Left ventricle myocardium inferior (tissue), 1 donor: ENCODE measurements at places on chromosomes 16 and 17. TPM values are rescaled to one million over a fixed set of nuclear protein-coding genes. Genes with fewer than 3 reads are reported as not detected.

The ACAP1 gene
- total RNA-seq = 13.4 TPM

The VTN gene
- 40.4 TPM for total RNA-seq

The UTS2R gene
- total RNA-seq = 1.4 TPM

The ZKSCAN2 gene
- 4.4 TPM for total RNA-seq

The MEAK7 gene
- total RNA-seq = 5.3 TPM

The SF3B3 gene
- 129 TPM for total RNA-seq

The TP53TG3 gene
- not detected for total RNA-seq

The HP gene
- 1.6 TPM for total RNA-seq

The ANKS4B gene
- not detected for total RNA-seq

- no peaks in the 10 kb centered on the region for H3K27me3 ChIP-seq
- peak overlapping the region; percentile 92 for H3K4me3 ChIP-seq
These were observed 14.9 kb downstream of the NAA60 start for GRCh38 chr16:3458278-3458851.

GRCh38 chr16:55491691-55492090, 12.7 kb downstream of the MMP2 start:
- H3K27me3 ChIP-seq = no peaks in the 10 kb centered on the region
- H3K36me3 ChIP-seq = peaks cover 28% of the 10 kb centered on the region
- no peak for DNase-seq

DNA sequence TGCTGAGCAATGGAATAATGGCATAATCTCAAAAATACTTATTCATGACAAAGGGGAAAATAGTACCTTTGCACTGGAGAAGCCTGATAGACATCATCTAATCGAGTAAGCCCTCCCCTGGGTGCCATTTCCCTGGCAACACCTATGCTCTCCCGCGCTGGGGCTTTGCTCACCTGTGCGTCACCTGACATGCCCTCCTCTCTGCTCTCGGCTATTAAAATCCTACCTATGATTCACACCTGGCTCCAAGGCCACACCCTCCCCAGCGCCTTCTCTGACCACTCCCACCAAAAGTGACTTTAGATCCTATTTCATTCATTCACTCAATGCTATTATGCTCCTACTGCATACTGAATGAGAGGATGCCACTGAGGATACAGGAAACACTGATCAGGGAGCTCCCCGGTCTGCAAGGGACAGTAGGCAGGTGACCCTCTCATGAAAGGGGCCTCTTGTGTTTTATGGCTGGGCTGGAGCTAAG, 83.9 kb downstream of the NT5M start:
- peaks cover 14% of the 10 kb centered on the region for H3K27me3 ChIP-seq
- DNase-seq = no peak
- H3K36me3 ChIP-seq = no peaks in the 10 kb centered on the region
- H3K4me3 ChIP-seq = no peak overlapping the region
- peak overlapping the region; percentile 66 for H3K27ac ChIP-seq

DNA sequence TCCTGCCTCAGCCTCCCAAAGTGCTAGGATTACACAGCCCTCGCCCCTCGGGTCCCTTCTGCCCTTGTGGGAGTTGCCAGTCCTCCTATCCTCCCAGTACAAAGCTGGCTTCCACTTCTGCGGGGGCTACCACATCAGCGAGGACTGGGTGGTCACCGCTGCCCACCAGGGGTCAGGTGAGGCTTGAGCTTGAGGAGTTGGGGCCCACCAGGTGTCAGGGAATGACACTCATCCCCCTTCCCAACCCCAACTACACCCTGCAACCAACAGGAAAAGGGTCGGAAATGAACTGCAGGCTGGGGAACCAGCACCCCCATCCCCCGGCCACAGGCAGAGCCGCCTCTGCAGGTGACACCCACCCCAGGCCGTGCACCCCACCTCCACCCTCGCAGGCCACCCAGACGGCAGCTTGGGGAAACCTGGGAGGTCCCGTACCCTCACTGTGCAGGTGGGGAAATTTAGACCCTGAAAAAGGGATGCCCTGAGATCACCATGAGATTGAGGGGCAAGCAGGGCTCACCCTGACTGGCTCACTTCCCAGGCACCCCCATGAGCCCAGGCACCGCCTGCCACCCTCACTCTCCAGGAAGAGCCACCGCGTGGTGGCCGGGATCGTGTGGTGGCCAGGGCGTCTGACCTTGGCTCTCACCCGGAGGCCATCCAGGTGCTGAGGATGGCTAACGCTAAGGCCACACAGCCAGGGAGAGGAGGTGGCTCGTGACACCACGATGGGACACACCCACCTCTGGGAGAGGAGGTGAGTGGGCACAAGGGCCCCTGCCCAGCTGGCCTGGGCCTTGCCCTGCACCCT, 8.0 kb downstream of the CTRB1 start:
- H3K36me3 ChIP-seq = peaks cover 28% of the 10 kb centered on the region
- peaks cover 33% of the 10 kb centered on the region for H3K4me1 ChIP-seq
- H3K27ac ChIP-seq = no peak overlapping the region
- no peak for DNase-seq
- H3K27me3 ChIP-seq = peaks cover 10% of the 10 kb centered on the region

DNA sequence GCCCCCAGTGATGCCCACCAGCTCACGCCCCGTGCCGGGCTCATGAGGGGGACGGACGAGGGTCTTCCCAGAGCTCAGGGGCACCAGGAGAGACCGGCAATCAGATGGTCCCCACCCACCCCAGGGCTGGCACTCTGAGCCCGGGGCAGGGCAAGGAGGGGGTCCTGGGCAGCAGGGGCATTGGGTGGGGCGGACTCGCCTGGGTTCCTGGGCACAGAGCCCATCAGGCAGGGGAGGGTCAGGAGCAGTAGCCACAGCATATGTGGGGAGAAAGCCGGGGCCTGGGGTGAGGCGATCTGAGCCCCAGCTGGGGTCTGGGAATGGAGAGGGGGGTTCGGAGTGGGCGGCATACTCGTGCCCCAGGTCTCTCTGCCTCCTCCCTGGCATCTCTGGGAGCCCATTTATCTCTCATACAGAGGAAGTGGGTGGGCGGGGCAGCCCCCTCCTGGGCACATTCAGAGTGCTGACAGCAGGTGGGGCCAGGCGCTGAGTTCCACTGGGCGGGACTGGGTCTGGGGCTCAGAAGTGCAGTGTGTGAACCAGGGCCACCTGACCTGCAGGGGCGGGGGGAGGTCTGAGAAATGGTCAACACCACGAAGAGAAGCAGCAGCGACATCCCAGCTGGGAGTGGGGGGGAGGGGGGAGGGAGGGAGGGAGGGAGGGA, 20.5 kb upstream of the UBE2I start:
- no peaks in the 10 kb centered on the region for H3K36me3 ChIP-seq
- no peak overlapping the region for H3K4me3 ChIP-seq
- DNase-seq = no peak
- H3K27me3 ChIP-seq = peaks cover 91% of the 10 kb centered on the region

- no peak overlapping the region for H3K27ac ChIP-seq
- no peaks in the 10 kb centered on the region for H3K36me3 ChIP-seq
- H3K27me3 ChIP-seq = no peaks in the 10 kb centered on the region
- DNase-seq = no peak
These were observed 255.3 kb downstream of the CPPED1 start for GRCh38 chr16:12548270-12548983.

DNA sequence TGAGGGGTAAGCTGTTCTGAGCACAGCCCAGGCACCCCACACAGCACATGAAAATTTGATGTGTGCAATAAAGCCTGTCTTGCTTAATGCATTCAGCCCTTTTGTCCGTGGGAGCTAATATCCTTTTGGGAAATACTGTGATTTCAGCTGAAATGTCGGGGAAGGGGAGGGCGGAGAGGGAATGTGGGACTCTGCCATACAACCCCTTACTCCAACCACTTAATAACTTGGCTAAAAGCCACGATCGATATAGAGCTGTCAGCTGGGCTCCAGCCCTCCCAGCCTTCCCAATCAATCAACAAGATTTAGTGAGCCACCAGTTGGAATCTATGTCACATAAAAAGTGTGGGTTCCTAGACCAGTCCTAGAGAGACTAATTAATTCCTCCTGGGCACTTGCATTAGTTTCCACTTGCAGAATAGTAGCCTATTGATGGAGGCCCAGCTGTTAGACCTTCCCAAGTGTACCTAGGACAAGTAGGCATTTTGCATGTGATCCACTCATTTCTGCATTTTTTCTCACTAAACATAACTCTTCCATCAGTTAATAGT, 82.7 kb upstream of the PIRT start:
- H3K27ac ChIP-seq = no peak overlapping the region
- no peaks in the 10 kb centered on the region for H3K36me3 ChIP-seq
- H3K4me1 ChIP-seq = no peaks in the 10 kb centered on the region
- no peak overlapping the region for H3K4me3 ChIP-seq

- H3K4me1 ChIP-seq = peaks cover 2% of the 10 kb centered on the region
- no peak overlapping the region for H3K27ac ChIP-seq
- no peaks in the 10 kb centered on the region for H3K27me3 ChIP-seq
- no peak overlapping the region for H3K4me3 ChIP-seq
These were observed 49.6 kb downstream of the MRC2 start for GRCh38 chr17:62676952-62677596.

DNA sequence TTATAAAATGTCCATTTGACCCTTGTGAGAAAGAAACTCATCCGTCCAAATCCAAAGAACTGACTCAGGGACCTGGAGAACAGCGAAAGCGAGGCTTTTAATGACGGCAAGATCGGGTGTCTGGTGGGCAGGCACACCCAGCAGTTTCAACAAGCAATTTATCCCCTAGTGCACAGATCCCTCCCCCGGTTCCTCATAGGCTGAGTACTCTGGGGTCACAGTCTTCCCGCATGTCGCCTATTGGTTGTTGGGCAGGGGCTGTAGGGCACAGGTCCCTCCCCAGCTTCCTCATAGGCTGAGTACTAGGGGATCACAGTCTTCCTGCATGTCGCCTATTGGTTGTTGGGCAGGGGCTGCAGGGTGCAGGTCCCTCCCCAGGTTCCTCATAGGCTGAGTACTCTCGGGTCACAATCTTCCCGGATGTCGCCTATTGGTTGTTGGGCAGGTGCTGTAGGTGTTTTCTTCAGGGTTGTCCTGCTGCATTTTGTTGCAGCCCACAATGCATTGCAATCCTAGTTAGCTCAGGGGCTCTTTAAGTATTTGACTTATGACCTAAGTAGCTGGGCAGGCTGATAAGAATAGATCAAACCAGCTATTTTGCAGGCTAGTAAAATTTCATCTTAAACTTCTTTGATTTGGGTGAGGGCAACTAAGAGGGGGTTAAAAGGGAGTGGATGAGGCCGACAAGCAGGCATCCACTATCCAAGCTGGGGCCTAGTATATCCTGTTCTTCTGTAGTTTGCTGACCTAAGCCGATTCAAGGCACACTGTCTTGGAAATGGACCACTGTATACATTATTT, 3.6 kb upstream of the UTS2R start:
- H3K36me3 ChIP-seq = no peaks in the 10 kb centered on the region
- no peak overlapping the region for H3K27ac ChIP-seq
- no peak overlapping the region for H3K4me3 ChIP-seq
- DNase-seq = no peak

- DNase-seq = no peak
- H3K36me3 ChIP-seq = no peaks in the 10 kb centered on the region
- no peak overlapping the region for H3K27ac ChIP-seq
These were observed 19.2 kb downstream of the TMEM114 start for GRCh38 chr16:8571061-8571596.

DNA sequence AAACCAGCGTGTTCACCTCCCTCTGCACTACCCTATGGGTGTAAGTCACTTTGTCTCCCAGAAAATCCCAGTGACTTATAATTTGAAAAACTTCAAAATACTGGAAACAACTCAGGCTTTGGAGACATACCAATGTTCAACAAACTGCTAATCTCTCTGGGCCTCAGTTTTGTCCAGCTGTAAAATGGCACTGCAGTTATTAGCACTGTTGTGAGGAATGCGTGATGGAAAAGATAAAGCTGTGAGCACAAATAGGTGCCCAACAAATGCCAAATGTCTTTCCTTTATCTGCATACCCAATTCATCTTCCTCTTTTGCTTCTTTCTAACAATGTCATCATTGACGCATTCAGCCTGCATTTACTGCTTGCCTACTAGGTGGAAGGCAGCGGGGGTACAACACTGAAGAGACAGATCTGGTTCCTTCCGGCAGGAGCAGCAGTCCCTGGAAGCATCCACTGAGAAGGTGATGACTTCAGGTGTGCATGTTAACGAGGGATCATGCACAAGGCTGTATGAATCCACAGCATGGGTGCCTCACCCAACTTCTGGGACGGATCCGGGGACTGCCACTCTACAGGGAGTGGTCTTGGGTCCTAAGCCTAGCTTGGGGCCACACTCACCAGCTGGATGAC, 63.4 kb downstream of the CYTH1 start:
- H3K27me3 ChIP-seq = no peaks in the 10 kb centered on the region
- no peak overlapping the region for H3K4me3 ChIP-seq
- no peak overlapping the region for H3K27ac ChIP-seq

- H3K36me3 ChIP-seq = no peaks in the 10 kb centered on the region
- H3K4me3 ChIP-seq = no peak overlapping the region
- no peak for DNase-seq
- peaks cover 10% of the 10 kb centered on the region for H3K4me1 ChIP-seq
- peaks cover 7% of the 10 kb centered on the region for H3K27me3 ChIP-seq
- H3K27ac ChIP-seq = no peak overlapping the region
These were observed 55.0 kb downstream of the VAT1L start for GRCh38 chr16:77843405-77843804.

GRCh38 chr17:48615963-48616716, 1.0 kb upstream of the HOXB8 start:
- H3K4me1 ChIP-seq = peaks cover 47% of the 10 kb centered on the region
- no peaks in the 10 kb centered on the region for H3K36me3 ChIP-seq
- H3K27me3 ChIP-seq = peaks cover 100% of the 10 kb centered on the region
- H3K4me3 ChIP-seq = no peak overlapping the region
- H3K27ac ChIP-seq = no peak overlapping the region

- peak overlapping the region; percentile 97 for H3K4me3 ChIP-seq
- H3K36me3 ChIP-seq = no peaks in the 10 kb centered on the region
- H3K27ac ChIP-seq = peak overlapping the region; percentile 92
- no peak for DNase-seq
- peaks cover 56% of the 10 kb centered on the region for H3K4me1 ChIP-seq
These were observed 882 bp upstream of the ATP6V0C start for GRCh38 chr16:2512735-2513404.

GRCh38 chr16:69618307-69618706, 52.5 kb downstream of the NFAT5 start:
- H3K27me3 ChIP-seq = no peaks in the 10 kb centered on the region
- H3K4me1 ChIP-seq = peaks cover 86% of the 10 kb centered on the region
- no peaks in the 10 kb centered on the region for H3K36me3 ChIP-seq
- no peak overlapping the region for H3K4me3 ChIP-seq

GRCh38 chr16:47627085-47627639, 166.0 kb downstream of the PHKB start:
- no peak for DNase-seq
- no peak overlapping the region for H3K27ac ChIP-seq
- H3K4me3 ChIP-seq = no peak overlapping the region
- H3K27me3 ChIP-seq = no peaks in the 10 kb centered on the region
- peaks cover 9% of the 10 kb centered on the region for H3K36me3 ChIP-seq
- peaks cover under 1% of the 10 kb centered on the region for H3K4me1 ChIP-seq

- H3K27ac ChIP-seq = no peak overlapping the region
- H3K4me3 ChIP-seq = no peak overlapping the region
- no peaks in the 10 kb centered on the region for H3K27me3 ChIP-seq
- H3K36me3 ChIP-seq = peaks cover 8% of the 10 kb centered on the region
- no peak for DNase-seq
These were observed 79.0 kb downstream of the PITPNC1 start for GRCh38 chr17:67456103-67456502.
